ENCODE measurements at places on chromosomes 6 and 20.

DNA sequence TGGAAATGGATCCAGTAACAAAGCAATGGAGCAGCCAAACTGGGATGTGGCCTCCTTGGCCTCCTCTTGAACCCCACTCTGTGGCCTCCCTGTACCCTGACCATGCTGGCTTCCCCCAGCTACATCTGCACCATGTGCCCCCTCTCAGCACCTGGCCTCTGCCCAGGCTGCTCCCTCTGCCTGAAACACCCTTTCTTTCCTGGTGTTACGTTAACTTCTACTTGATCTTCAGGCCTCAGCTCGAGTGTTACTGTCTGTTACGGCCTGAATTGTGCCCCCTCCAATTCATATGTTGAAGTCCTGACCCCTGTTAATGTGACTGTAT lies 30.2 kb downstream of the NOL4L start:
- DNase-seq = no peak

- no peak for DNase-seq
Observed at GRCh38 chr20:24432046-24432442, 37.4 kb upstream of the SYNDIG1 start.

DNA sequence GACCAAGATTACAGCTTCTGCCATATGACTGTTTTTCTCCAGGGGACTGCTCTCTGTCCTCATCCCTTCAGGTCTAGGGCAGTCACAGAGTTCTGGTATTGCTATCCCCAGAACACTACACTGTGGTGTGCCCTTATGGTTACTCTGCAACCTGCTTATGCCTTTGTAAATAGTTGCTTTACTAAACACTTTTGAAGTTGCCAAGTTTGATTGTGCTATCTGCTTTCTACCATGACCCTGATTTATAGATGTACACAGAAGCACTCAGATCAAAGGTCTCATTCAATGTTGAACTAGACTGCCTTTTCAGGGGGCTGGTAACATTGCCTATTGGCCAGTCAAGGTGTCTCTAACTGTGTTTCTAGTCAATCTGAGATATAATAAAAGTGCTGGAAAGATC lies 794.7 kb downstream of the DHX35 start:
- DNase-seq = no peak

DNA sequence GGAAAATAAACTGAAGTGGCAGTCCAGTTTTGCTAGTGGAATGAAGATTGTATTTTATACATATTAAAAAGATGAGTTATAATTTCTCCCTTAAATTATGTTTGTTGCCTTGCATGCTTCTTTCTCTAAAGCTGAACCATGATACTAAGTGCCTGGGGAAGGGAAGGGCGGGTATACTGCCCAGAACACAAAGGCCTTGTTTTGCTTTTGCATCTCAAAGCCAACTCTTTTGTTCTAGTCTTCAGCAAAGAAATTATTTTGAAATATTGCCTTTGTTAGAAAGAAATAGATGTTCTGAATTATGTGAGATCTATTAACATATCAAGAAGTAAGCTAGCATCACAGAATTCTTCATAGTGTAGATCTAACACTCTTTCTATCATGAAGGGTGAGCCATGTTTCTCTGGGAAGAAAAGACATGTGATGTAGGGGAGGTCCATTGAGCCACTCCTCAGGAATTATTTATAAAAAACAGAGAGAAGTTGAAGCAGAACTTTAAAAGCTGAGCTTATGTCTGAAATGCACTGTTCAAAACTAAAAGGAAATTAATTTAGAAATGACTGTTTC lies 108.4 kb downstream of the RIMS1 start:
- no peak for DNase-seq

DNA sequence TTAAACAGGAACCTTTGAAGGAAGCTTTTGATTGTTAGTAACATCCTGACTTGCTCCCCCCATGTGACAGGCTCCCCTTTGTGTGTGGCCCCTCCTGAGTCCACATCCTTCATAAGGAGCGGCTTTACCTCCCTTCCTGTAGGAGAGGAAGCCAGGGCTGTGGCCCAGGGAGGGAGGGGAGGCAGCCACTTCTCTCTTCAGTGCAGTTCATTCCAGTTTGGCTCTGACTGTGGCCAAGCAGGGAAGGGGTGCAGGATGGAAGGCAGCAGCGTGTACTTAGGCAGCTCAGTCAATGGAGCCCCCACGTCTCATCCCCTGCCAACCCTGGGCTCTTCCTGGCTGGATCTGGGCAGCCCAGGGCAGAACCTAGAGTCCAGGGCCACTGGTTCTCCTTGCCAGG lies 295.2 kb downstream of the QKI start:
- no peak for DNase-seq

Data from stimulated activated CD4-positive, alpha-beta T cell treated with anti-CD3 and anti-CD28 coated beads, TNF-alpha, amount 100 ng/mL, for 48 hours (primary cell).